Vagina (tissue), 2 donors: ENCODE measurements at places on chromosomes 16 and 17.

DNA sequence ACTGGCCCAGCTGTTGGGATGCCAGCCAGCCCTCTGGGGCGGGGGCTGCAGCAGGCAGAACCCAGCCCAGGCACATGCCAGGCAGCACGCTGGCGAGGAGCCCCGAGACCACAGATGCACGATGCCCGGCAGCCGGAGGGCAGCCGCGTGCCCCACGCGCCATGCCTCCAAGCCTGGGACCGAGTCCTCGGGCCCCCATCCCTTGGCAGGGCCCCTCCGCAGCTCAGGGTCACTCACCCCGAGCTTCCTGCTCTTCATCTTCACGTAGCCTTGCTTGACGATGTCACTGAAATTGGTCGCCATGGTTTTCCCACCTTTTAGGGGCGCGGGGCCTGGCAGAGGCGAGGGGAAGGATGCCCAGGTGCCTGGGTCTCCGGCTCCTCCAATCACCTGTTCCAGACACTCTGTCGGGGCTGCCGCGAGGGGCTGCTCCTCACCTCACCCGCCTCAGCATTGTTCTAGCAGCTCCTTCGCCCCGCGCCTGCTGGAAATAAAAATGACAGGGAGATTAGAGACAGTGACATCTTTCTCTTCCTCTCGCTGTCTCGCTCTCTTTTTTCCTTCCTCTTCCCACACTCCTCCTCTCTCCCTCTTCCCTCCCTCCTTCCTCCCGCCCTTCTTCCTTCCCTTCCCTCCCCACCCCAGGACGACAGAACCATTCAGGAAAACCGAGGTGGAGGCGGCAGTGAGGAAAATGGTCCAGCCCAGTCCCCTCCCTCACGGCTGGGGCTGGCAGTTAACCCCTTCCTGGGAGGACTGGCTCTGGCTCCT lies 6.9 kb downstream of the DOK4 start:
- DNase-seq = no peak

GRCh38 chr17:64282753-64283080 lies 19.7 kb upstream of the TEX2 start:
- no peak for DNase-seq

DNA sequence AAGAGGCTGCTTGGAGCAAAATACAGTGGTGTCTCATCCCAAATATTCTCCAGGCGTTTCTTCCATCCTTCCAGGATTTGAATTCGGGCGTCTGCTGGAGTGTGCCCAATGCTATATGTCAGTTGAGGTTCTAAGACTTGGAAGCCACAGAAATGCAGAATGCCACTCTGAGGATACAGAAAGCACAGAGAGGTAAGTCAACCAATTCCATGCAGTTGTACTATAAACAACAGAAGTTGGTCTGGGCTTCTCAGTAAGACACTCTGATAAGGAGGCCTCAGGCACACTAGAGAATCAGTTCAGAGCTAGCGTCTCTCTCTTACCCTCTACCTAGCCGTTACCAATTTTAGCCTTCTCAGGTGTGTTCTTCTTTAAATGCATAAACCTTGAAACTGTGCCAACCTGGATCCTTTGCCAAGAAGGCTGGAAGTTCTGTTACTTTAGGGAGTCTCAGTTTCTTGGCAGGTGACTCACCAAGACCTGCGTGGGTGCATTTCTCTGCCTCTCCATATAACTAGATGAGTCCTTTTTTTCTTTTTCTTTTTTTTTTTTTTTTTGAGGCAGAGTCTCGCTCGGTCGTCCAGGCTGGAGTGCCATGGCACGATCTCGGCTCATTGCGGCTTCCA lies 15.1 kb downstream of the NQO1 start:
- DNase-seq = no peak

GRCh38 chr17:79795795-79796443 lies 958 bp downstream of the CBX8 start:
- DNase-seq = no peak
